Lower lobe of right lung (tissue), 2 donors: ENCODE measurements at places on chromosomes 7 and 10. TPM values are rescaled to one million over a fixed set of nuclear protein-coding genes. Genes with fewer than 3 reads are reported as not detected.

PDE1C gene
- total RNA-seq: 15.5 TPM

SH2D4B gene
- 1.4 TPM for total RNA-seq

DENND2A gene
- 19.0 TPM for total RNA-seq

TEX36 gene
- not detected for total RNA-seq

IGF2BP3 gene
- 2.0 TPM for total RNA-seq

TFR2 gene
- 0.35 TPM for total RNA-seq

DGKI gene
- 0.09 TPM for total RNA-seq

RSBN1L gene
- total RNA-seq: 26.8 TPM

TAS2R5 gene
- total RNA-seq: 2.2 TPM

ATP6V0A4 gene
- 1.7 TPM for total RNA-seq

GRCh38 chr7:1452205-1452604 lies 7.1 kb downstream of the MICALL2 start:
- H3K27ac ChIP-seq: no peak overlapping the region
- H3K4me1 ChIP-seq: peaks cover 53% of the 10 kb centered on the region
- H3K36me3 ChIP-seq: peaks cover 8% of the 10 kb centered on the region
- no peaks in the 10 kb centered on the region for H3K27me3 ChIP-seq
- no peak for DNase-seq

DNA sequence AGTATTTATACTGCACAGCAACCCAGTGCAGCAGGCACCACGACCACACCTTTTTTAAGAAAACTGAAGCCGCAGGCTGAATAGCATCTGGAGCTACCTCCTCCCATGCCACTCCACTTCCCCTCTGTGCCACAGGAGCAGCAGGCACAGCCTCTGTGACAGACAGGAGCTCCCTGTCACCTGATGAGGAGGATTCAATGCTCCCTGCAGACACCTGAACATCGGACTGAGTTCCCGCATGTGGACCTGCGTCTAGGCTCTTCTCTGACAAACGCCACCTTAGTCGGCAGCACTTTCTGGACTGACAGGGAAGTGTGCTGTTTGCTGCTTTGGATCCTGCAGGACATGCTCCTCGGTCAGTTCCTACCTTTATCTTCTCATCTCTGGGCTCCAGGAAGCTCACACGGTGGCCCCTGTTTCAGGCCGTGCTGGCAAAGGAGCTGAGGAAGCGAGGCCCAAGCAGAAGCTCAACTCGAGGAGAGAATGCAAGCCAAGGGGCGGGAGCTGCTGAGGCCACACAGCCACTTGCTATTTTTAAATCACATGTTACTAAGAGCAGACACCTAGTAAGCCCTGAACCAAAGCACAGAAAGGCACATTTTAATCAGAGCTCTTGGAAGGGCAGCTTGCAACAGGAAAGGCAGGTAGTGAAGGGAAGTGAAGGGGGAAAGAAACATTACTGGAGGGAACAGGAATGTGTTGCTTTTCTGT lies 56.6 kb downstream of the VOPP1 start:
- peaks cover 6% of the 10 kb centered on the region for H3K4me1 ChIP-seq
- H3K36me3 ChIP-seq: peaks cover 38% of the 10 kb centered on the region
- H3K4me3 ChIP-seq: no peak overlapping the region
- no peaks in the 10 kb centered on the region for H3K27me3 ChIP-seq

- no peak for DNase-seq
- no peak overlapping the region for H3K4me3 ChIP-seq
- no peak overlapping the region for H3K27ac ChIP-seq
- peaks cover 12% of the 10 kb centered on the region for H3K4me1 ChIP-seq
- no peaks in the 10 kb centered on the region for H3K27me3 ChIP-seq
- no peaks in the 10 kb centered on the region for H3K36me3 ChIP-seq
Observed at GRCh38 chr7:92678291-92678920, 88.2 kb upstream of the FAM133B start.

DNA sequence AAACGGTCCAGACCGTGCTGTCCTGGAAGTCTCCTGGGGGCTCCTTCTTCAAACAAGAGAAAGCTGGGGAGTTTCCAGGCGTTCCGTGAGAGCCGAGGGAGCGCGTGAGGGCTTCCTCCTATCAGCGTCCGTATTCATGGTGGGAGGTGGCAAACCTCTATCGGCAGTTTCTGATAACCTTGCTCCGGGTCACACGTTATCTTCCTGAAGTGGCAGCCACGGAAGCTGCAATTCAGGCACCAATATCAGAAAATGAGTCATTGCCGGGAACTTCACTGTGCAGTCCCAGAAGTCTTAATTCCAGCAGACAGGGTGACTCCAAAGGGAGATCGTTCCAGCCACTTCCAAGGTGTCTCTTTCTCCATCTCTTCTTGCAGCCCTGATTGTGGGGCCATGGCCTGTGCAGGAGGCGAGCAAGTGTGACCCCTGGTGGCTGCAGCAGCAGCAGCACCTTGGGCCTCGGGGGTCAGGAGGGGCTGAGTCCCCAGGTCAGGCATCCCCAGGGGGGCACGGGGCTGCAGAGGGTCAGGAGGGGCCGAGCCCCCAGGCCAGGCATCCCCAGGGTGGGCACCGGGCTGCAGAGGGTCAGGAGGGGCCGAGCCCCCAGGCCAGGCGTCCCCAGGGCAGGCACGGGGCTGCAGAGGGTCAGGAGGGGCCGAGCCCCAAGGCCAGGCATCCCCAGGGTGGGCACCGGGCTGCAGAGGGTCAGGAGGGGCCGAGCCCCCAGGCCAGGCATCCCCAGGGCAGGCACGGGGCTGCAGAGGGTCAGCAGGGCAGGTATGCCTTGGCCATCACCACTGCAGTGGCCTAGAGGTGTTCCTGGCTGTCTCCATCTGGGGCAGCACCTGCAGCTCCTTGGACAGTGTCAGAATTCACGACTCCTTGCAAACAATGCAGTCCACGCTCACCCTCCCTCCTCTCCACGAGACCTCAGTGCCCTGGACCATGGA lies 538.7 kb downstream of the DNAJB6 start:
- H3K4me1 ChIP-seq: peaks cover 5% of the 10 kb centered on the region
- H3K27me3 ChIP-seq: peaks cover 12% of the 10 kb centered on the region
- H3K4me3 ChIP-seq: no peak overlapping the region
- H3K36me3 ChIP-seq: no peaks in the 10 kb centered on the region

DNA sequence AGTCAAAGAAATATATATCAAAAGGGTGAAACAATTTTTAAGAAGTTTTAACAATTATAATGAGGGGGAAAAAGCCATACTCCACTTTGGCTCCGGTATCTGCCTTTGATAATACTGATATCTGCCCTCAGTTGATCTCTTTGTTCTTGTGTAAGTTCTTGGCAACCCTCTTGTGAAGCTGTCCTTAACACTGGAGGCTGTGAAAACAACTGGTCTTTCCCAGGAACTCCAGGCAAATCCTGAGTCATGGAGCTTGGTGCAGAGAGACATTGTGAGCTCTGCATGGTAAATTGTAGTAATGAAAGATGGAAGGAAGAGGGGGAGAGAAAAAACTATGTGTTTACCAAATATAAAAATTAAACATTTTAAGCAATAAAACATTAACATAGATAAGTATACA lies 11.9 kb upstream of the ERVW-1 start:
- H3K36me3 ChIP-seq: peaks cover 97% of the 10 kb centered on the region
- no peaks in the 10 kb centered on the region for H3K4me1 ChIP-seq
- no peak overlapping the region for H3K27ac ChIP-seq
- no peak for DNase-seq

- H3K27me3 ChIP-seq: no peaks in the 10 kb centered on the region
- H3K36me3 ChIP-seq: peaks cover 3% of the 10 kb centered on the region
- no peak for DNase-seq
- no peak overlapping the region for H3K27ac ChIP-seq
Observed at GRCh38 chr10:127283017-127283416, 86.6 kb upstream of the INSYN2A start.

- H3K4me3 ChIP-seq: no peak overlapping the region
- peaks cover 58% of the 10 kb centered on the region for H3K36me3 ChIP-seq
- H3K4me1 ChIP-seq: peaks cover 59% of the 10 kb centered on the region
Observed at GRCh38 chr10:79223091-79224048, 123.9 kb upstream of the PPIF start.

GRCh38 chr7:154985230-154985629 lies 17.7 kb downstream of the PAXIP1 start:
- H3K27me3 ChIP-seq: no peaks in the 10 kb centered on the region
- H3K27ac ChIP-seq: no peak overlapping the region
- DNase-seq: no peak
- H3K4me3 ChIP-seq: no peak overlapping the region
- no peaks in the 10 kb centered on the region for H3K4me1 ChIP-seq
- peaks cover 22% of the 10 kb centered on the region for H3K36me3 ChIP-seq

- H3K27me3 ChIP-seq: no peaks in the 10 kb centered on the region
- no peak overlapping the region for H3K27ac ChIP-seq
- no peak overlapping the region for H3K4me3 ChIP-seq
- no peaks in the 10 kb centered on the region for H3K36me3 ChIP-seq
- no peak for DNase-seq
Observed at GRCh38 chr7:121853307-121853706, 19.7 kb upstream of the PTPRZ1 start.

- H3K4me3 ChIP-seq: no peak overlapping the region
Observed at GRCh38 chr10:55500931-55501559, 700.0 kb upstream of the PCDH15 start.

GRCh38 chr10:131777921-131778320 lies 122.9 kb upstream of the PPP2R2D start:
- no peaks in the 10 kb centered on the region for H3K27me3 ChIP-seq
- H3K27ac ChIP-seq: no peak overlapping the region
- no peaks in the 10 kb centered on the region for H3K36me3 ChIP-seq
- no peak overlapping the region for H3K4me3 ChIP-seq

DNA sequence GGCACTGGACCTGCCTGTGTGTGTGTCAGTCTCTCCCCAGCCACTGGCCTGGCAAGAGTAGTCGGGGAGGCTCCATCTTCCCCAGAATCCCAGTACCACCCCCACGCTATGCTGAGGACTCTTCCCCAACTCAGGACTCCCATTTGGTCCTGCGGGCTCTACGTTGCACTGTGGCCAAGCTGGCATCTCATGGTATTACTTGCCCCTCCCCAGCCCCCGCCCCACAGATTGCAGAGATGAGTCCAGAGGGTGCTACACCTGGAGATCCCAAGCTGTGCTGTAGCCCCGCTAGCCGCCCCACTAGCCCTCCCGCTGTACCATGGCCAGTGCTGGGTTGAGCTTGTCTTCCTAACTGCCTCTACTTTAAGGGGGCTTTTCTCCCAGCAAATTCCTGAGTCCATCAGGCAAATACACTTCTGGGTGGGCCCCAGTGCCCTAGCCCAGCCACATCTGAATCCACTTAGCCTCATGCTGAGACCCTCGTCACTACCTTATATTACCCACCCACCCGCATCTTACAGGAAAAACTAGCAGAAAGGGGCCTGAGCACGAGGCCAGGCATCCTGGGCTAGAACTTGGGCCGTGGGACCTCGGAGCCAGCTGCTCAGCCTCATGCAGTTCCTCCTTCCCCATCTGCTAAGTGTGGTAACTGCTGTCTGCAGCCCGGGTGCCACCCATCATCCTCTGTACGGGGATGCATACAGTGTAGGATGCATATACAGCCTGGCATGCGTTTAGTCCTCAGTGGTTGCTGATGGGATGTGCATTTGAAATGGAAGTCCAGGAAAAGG lies 65.8 kb upstream of the CACUL1 start:
- no peak for DNase-seq
- H3K4me1 ChIP-seq: no peaks in the 10 kb centered on the region

DNA sequence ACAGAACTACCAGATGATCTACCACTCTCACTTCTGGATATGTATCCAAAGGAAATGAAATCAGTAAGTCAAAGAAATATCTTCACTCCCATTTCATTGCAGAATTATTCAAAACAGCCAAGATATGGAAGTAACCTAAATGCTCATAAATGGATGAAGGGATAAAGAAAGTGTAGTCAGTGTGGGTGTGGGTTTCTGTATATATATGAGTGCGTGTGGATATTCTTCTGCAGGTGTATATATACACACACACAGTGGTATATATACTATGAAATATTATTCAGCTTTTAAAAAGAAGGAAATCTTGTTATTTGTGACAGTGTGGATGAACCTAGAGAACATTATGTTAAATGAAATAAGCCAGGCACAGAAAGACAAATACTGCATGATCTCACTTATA lies 48.7 kb downstream of the IMMP2L start:
- no peaks in the 10 kb centered on the region for H3K4me1 ChIP-seq
- H3K27me3 ChIP-seq: no peaks in the 10 kb centered on the region
- DNase-seq: no peak

GRCh38 chr7:139846297-139846696 lies 17.2 kb downstream of the TBXAS1 start:
- H3K27me3 ChIP-seq: no peaks in the 10 kb centered on the region
- H3K27ac ChIP-seq: no peak overlapping the region
- peaks cover 12% of the 10 kb centered on the region for H3K4me1 ChIP-seq
- no peaks in the 10 kb centered on the region for H3K36me3 ChIP-seq
